ENCODE measurements at places on chromosomes 6 and 20. TPM values are rescaled to one million over a fixed set of nuclear protein-coding genes. Genes with fewer than 3 reads are reported as not detected.

Gene UNC5CL
- total RNA-seq, result 0.27 TPM

Gene ADGRF4
- not detected for total RNA-seq

Gene PRR18
- not detected for total RNA-seq

Gene CST5
- not detected for total RNA-seq

Gene NKX2-2
- not detected for total RNA-seq

Gene NFS1
- total RNA-seq, result 60.8 TPM

Gene GPLD1
- 0.71 TPM for total RNA-seq

Gene COL19A1
- total RNA-seq, result 1.9 TPM

Gene OLIG3
- not detected for total RNA-seq

Gene SLC35D3
- 0.08 TPM for total RNA-seq

Gene MRAP2
- total RNA-seq, result 0.16 TPM

Gene NOX3
- total RNA-seq, result not detected

DNA sequence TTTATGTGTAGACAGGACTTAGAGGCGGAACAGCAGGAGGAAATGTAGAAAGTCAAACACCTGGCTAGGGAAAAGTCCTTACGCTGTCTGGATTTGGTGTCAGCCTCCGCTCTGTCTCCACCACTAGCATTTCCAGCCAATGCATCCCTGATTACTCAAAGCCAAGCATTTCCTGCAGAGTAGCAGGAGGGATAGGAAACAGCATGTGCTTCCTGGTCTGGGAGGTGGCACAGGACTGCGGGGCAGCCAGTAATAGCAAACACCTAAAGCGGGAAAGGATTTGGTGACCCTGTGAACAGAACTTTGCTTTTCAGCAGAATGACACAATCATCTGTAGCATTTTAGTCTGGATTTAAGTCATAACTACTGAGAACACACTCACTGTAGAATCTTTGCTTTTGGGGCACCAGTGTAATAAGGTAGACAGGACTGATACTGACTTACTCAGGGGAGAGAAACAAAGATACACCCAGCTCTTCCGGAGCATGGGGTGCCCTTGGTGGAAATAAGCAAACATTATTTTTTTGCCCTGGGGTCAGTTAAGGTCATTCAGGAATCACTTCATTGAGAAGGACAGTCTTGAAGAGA lies 133.3 kb upstream of the AHI1 start:
- H3K36me3 ChIP-seq, result no peaks in the 10 kb centered on the region
- H3K4me1 ChIP-seq, result peaks cover 17% of the 10 kb centered on the region
- H3K27me3 ChIP-seq, result no peaks in the 10 kb centered on the region
- H3K27ac ChIP-seq, result peak overlapping the region; percentile 27
- DNase-seq, result no peak

- H3K27ac ChIP-seq, result peak overlapping the region; percentile 47
- H3K36me3 ChIP-seq, result no peaks in the 10 kb centered on the region
- H3K27me3 ChIP-seq, result no peaks in the 10 kb centered on the region
- H3K4me3 ChIP-seq, result no peak overlapping the region
- peaks cover 40% of the 10 kb centered on the region for H3K4me1 ChIP-seq
Observed at GRCh38 chr6:35370785-35371493, 28.6 kb downstream of the PPARD start.

GRCh38 chr6:154996016-154996590 lies 988 bp downstream of the TIAM2 start:
- no peak for DNase-seq
- H3K27me3 ChIP-seq, result peaks cover 51% of the 10 kb centered on the region
- peaks cover 12% of the 10 kb centered on the region for H3K4me1 ChIP-seq
- H3K36me3 ChIP-seq, result no peaks in the 10 kb centered on the region

DNA sequence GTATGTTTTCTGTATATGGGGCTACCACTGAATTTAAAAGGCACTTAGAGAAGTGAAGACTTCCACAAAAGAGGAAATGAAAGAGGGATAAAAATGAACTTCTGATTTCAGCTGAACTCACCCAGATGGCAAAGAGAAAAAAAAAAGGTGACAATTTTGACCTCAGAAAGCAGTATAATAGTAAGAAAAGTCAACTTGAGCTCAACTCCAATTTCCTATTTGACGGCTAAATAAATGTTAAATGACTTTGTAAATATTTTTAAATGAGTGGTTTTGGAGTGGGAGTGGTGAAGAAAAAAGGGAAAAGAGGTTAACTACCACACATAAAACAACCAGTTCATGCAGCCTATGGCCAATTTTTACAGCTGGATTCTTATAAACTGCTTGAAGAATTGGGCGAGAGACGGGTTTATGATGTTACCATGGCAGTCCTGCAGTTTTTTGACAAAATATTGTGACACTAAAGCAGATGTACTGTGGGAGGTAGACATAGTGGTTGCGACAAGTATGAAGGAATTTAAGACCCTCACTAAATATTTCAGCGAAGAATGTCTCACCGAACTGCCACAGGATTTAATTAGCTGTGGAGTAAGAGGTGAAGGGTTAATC lies 49.8 kb upstream of the ADTRP start:
- no peak overlapping the region for H3K4me3 ChIP-seq
- H3K36me3 ChIP-seq, result no peaks in the 10 kb centered on the region

GRCh38 chr6:103326760-103327757 lies 1532.7 kb downstream of the HACE1 start:
- no peak overlapping the region for H3K4me3 ChIP-seq
- no peaks in the 10 kb centered on the region for H3K4me1 ChIP-seq
- no peaks in the 10 kb centered on the region for H3K36me3 ChIP-seq
- H3K27me3 ChIP-seq, result no peaks in the 10 kb centered on the region
- no peak overlapping the region for H3K27ac ChIP-seq
- no peak for DNase-seq

- H3K36me3 ChIP-seq, result no peaks in the 10 kb centered on the region
- peak overlapping the region; percentile 80 for H3K27ac ChIP-seq
- H3K4me3 ChIP-seq, result no peak overlapping the region
- DNase-seq, result no peak
- peaks cover 100% of the 10 kb centered on the region for H3K4me1 ChIP-seq
Observed at GRCh38 chr6:13421425-13422059, 65.9 kb downstream of the GFOD1 start.

- DNase-seq, result no peak
- H3K4me1 ChIP-seq, result peaks cover 37% of the 10 kb centered on the region
- no peaks in the 10 kb centered on the region for H3K36me3 ChIP-seq
- H3K27me3 ChIP-seq, result peaks cover 12% of the 10 kb centered on the region
- H3K4me3 ChIP-seq, result peak overlapping the region; percentile 76
Observed at GRCh38 chr6:24911796-24912382, 23.9 kb downstream of the RIPOR2 start.

DNA sequence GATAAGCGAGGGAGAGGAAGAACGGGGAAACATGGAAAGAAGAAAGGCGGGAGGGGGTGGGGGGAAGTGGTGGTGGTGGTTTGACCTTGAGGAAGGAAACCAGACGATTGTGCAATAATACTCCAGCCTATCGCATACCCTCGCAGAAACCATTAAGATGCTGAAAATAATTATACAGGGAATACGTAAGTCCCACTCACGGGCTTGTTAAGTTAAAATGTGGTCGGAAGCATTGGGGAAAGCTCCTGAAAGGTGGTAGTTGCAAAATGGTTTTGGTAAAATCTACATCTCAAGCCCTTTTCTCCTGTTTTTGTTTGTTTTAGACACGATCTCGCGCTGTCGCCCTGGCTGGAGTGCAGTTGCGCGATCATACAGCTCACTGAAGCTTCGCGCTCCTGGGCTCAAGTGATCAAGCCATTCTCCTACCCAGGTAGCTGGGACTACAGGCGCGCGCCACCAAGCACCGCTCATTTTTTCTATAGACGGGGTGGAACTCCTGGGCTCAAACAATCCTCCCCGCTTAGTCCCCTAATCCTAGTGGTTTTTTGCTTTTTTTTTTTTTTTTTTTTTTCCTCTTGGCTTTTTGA lies 128.9 kb upstream of the ZNF184 start:
- no peak overlapping the region for H3K4me3 ChIP-seq
- no peak overlapping the region for H3K27ac ChIP-seq
- no peaks in the 10 kb centered on the region for H3K4me1 ChIP-seq
- no peak for DNase-seq
- H3K27me3 ChIP-seq, result peaks cover 100% of the 10 kb centered on the region

DNA sequence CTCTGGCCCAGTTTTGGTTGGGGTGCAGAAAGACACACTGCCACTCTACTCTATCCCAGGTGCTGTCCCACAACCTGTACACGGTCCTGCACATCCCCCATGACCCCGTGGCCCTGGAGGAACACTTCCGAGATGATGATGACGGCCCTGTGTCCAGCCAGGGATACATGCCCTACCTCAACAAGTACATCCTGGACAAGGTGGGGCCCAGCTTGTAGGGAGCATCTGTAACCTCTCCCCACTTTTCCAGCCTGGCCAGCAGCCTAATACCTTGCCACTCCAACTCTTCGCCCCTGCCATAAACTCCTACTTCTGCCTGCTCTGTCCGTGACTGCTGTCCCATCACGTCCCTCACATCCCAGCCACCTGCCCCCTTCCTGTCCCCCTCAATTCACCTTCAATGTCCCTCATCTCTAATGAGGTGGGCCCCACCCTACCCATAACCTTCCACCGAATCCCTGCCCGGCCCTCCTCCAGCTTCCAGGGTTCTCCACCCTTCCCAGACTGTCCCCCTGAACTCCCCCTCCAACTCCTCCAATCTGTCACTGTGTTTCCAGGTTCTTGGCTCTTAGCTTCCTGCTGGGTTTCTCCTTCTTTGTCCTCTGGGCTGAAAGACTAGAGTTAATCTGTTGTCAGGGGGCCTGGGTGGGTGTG lies 12.1 kb downstream of the DEF6 start:
- no peaks in the 10 kb centered on the region for H3K4me1 ChIP-seq
- no peaks in the 10 kb centered on the region for H3K36me3 ChIP-seq
- H3K27ac ChIP-seq, result no peak overlapping the region
- no peaks in the 10 kb centered on the region for H3K27me3 ChIP-seq
- no peak for DNase-seq

DNA sequence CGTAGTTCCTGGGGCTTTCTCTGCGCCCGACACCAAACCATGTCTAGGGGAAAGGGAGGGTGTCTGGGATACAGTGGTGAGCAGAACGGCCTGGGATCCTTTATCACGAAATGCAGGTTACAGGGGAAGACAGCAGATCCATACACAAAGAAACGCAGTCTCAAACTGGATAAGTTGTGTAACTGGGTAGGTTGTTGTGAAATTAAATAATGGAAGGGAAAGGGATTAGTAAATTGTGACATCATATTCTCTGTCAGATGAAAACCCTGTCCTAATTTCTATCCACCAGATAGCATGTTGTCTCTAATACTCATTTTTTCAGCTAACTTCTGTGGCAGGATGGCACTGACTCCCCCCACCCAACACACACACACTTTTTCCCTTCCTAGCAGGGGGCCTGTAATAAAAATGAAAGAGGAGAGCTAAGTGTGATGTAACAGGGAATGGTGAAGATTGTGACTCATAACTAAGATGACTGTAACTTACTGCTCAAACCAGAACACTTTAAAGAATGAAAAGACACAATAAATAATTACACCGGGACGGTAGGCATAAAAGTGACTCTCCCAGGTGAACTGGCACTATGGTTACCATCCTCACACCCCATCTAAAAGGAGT lies 769 bp upstream of the TRPC4AP start:
- peaks cover 48% of the 10 kb centered on the region for H3K4me1 ChIP-seq
- DNase-seq, result no peak
- no peaks in the 10 kb centered on the region for H3K27me3 ChIP-seq
- peak overlapping the region; percentile 96 for H3K27ac ChIP-seq
- H3K36me3 ChIP-seq, result peaks cover 9% of the 10 kb centered on the region

- no peak overlapping the region for H3K4me3 ChIP-seq
- DNase-seq, result no peak
- peaks cover 90% of the 10 kb centered on the region for H3K36me3 ChIP-seq
- H3K4me1 ChIP-seq, result no peaks in the 10 kb centered on the region
Observed at GRCh38 chr20:48999890-49000870, 45.9 kb upstream of the CSE1L start.

DNA sequence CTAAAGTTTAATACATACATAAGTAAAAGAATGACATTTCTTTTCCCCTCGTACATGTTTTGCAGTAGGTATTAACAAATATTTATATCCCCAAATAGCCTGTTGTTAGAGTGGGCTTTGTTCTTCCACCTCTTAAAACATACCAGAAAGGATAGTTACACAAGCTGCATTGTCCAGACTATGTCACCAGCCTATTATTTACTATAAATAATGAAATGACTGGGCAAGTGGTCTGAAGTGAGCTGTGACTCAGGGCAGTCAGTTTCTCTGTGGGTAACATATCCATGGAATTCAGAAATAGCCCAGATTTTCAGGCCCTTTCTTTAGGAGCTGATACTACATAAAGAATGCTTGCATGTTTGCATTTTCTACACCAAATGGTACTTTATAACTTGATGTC lies 60.1 kb downstream of the FUT9 start:
- H3K4me1 ChIP-seq, result no peaks in the 10 kb centered on the region
- H3K36me3 ChIP-seq, result no peaks in the 10 kb centered on the region
- no peak overlapping the region for H3K27ac ChIP-seq

- no peaks in the 10 kb centered on the region for H3K27me3 ChIP-seq
- no peak overlapping the region for H3K27ac ChIP-seq
- DNase-seq, result no peak
- H3K36me3 ChIP-seq, result no peaks in the 10 kb centered on the region
- no peak overlapping the region for H3K4me3 ChIP-seq
Observed at GRCh38 chr6:38649744-38650143, 10.0 kb upstream of the BTBD9 start.

- H3K4me3 ChIP-seq, result no peak overlapping the region
- no peaks in the 10 kb centered on the region for H3K27me3 ChIP-seq
- peak overlapping the region; percentile 53 for H3K27ac ChIP-seq
- H3K36me3 ChIP-seq, result no peaks in the 10 kb centered on the region
Observed at GRCh38 chr6:149112976-149113375, 204.5 kb upstream of the TAB2 start.

- no peak overlapping the region for H3K4me3 ChIP-seq
- H3K4me1 ChIP-seq, result no peaks in the 10 kb centered on the region
- H3K36me3 ChIP-seq, result peaks cover 100% of the 10 kb centered on the region
- no peak overlapping the region for H3K27ac ChIP-seq
- no peaks in the 10 kb centered on the region for H3K27me3 ChIP-seq
Observed at GRCh38 chr20:36908603-36909002, 32.7 kb downstream of the TLDC2 start.

DNA sequence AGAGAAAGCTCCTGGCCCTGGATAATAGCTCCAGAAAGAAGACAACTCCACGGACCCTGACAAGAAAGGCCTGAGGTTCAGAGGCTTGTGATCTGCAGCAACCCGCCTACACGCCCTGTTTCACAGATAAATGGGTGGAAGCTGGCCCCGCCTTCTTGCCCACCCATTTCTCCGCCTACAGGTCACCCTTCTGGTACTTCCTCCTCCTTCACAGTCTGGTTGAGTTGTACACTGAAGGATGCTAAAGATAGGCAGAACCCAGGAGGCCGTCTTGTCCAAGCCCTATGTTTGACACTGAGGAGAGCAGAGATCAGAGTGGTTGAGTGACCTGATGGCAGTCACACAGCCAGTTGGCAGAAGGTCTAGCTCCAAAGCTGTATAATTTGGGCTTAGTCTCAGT lies 34.2 kb upstream of the MDGA1 start:
- H3K4me1 ChIP-seq, result no peaks in the 10 kb centered on the region
- H3K27ac ChIP-seq, result no peak overlapping the region
- H3K4me3 ChIP-seq, result no peak overlapping the region

- peak overlapping the region; percentile 60 for H3K4me3 ChIP-seq
- H3K27ac ChIP-seq, result no peak overlapping the region
- no peak for DNase-seq
- H3K4me1 ChIP-seq, result peaks cover 46% of the 10 kb centered on the region
- H3K27me3 ChIP-seq, result peaks cover 100% of the 10 kb centered on the region
Observed at GRCh38 chr6:99603421-99604165, 3.0 kb upstream of the PRDM13 start.
